ENCODE measurements at places on chromosomes 5 and 9.

GRCh38 chr9:86598411-86599239, 244.4 kb upstream of the TUT7 start:
- no peak for DNase-seq

DNA sequence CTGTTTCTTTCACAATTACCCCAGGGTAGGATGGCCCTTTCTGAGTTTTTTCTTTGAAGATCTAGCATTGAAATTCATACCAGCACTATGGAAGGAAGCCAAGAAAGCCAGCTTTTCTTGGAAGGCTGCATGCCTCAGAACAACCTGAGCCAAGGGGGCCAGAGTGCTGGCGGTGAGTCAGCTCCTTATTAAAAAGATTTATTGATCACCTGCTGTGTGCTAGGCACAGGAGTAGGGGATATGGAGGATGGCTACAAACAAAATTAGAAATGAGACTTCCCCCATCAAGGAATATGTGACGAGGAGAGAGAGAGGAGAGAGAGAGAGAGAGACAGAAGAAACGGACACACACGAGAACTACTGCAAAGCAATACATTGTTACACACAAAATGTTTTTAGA, 184.6 kb upstream of the PUM3 start:
- no peak for DNase-seq

DNA sequence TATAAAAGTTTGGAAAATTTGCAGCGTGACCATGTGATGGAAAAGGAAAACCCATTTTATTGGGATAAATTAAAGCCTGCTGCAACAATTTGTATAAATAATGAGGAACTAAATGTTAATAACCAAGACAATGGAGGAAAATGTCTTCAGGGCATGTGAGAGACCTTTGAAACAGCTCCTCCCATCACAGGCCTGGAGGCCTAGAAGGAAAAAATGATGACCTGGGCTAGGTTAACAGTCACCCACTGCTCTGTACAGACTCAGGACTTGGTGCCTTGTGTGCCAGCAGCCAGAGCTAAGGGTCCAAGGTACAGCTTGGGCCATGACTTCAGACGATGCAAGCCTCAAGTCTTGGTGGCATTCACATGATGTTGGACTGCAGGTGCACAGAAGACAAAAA, 22.0 kb upstream of the UGT3A1 start:
- DNase-seq, result no peak

DNA sequence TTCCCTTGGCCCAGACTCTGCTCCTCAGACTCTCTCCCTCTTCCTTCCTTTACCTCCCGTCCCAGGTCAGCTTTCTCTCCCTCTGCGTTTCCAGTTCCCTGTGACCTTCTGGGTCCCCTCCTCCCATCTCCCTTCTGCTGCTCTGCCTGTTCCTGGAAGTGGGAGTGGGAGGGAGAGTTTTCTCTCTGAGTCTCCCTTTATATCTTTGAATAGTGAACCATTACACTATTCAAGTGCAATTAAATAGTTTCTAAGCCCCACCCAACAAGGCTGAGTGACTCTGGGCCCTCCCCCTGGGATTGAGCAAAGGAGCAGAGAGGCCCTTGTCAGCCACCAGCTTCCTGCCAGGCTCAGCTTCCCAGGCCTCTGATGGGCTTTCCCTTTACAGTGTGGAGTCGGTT, 34.8 kb downstream of the THBS4 start:
- DNase-seq, result no peak

DNA sequence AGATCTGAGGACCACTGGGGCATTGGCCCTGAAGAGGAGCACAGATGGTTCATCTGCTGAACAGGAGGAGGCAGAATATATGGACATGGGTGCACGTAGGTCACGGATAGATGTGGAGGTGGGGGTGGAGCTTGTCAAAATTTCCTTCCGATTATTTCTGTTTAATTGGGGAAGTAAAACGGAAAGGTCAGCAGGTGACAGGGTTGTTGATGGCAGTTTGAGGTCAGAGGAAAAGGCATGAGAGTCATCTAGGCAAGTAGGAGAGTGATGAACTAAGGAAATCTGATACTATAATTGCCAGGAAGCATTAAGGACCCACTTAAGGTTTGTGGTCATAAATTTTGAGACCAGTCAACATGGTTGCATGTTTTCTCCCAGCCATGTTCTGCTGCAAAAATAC, 8.4 kb upstream of the FAM81B start:
- DNase-seq, result no peak

GRCh38 chr5:170006021-170006420, 25.7 kb upstream of the INSYN2B start:
- DNase-seq, result no peak

- no peak for DNase-seq
These were observed 54.2 kb upstream of the DAPK1 start for GRCh38 chr9:87443461-87443860.

GRCh38 chr9:120306088-120306487, 273.9 kb downstream of the CDK5RAP2 start:
- DNase-seq, result no peak

DNA sequence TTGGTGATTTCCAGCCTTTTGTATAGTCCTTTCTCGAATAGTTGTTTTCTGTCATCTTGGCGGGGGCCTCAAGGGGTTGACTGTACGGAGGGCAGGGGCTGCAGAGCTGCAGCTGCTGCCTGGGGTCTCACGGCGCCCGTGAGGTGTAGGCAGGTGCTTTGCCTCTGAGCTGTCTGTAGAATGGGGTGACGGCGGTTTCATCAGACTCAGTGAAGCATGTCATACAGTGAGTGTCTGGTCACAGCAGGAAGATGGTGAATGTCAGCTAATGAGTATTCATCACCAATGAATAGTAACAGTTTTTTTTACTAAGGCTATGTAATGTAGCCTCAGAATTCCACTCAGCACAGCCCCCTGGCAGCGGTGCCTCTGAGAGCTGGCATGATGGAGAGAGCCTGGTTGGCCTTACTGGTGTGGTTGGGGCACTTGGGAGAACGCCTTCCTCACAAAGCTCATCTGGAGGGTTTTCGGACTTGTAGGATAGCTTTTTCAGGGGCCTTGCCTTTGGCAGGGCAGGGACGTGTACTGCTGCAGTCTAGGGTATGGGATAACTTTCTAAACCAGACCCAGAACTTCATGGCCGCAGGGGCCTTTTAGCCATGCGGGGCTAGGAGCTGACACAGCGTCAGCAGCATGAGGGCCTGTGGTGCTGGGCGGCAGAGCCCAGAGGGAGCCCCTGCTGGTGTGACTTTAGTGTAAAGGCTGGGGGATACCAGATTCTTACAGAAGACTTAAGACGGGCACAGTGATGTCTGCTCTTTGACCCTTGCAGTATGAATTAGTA, 15.0 kb downstream of the TENT4A start:
- no peak for DNase-seq

DNA sequence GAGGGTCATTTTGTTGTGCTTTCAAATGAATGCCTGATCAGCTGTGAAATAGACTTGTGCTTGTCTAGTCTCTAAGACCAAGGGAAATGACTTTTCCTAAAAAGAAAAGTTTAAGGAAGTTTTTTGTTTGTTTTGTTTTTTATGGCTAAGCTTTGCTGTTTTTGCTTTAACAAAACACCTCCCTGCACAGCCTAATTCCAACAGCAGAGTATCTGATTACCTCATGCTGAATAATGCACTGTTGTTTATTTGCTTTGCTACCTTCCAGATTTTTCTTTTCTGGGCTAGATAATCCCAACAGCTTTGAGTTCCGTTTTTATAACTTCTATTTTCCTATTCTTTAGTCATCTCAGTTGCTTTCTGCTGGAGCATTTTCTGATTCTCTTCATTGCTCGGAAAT, 95.8 kb downstream of the AOPEP start:
- no peak for DNase-seq

GRCh38 chr5:22495016-22495720, 358.0 kb downstream of the CDH12 start:
- DNase-seq, result no peak

Measured in HepG2 (cell line).